Posterior vena cava (tissue), 2 donors: ENCODE measurements at places on chromosomes 7 and 10.

- no peak for DNase-seq
These were observed 21.3 kb downstream of the MDH2 start for GRCh38 chr7:76069238-76069638.

- DNase-seq, result no peak
These were observed 126.6 kb upstream of the LSM8 start for GRCh38 chr7:118057404-118057803.

GRCh38 chr7:39127058-39127457 is 149.3 kb downstream of the POU6F2 start:
- no peak for DNase-seq

DNA sequence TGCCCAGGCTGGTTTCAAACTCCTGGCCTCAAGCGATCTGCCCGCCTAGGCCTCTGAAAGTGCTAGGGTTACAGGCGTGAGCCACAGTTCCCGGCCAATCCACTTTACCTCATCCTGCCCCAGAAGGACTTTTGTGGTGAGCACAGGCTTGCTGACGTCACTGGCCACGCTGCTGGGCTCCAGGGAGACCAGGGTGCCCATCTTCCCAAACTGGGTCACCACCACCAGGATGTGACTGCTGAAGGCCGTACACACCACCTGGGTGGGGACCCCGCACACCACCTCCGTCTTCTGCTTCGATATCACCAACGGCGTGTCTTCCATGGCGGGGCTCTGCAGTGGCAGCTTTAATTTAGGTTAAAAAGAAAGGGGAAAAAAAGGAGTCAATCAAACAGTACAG is 816 bp downstream of the PSMG3 start:
- no peak for DNase-seq

DNA sequence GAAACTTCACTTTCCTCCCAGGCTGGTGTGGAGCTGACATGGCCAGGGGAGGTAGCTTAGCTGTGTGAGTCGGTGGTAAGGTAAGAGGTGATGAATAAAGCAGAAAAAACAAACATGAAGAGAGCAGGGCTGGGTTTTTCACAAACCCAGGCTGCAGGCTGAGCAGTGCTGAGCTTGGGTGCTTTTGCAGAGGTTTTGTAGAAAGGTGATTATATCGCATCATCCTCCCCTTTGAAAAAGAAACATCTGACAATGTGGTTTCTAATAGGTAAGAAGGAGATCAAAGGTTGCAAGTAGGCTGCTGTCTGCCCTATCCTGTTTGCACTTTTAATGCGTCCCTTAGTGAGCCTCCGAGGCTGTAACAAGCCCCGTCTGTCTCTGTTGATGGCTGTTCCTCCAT is 69.6 kb upstream of the GRM8 start:
- no peak for DNase-seq
